ENCODE measurements at places on chromosomes 2 and 18.

- DNase-seq: no peak
Measured at GRCh38 chr2:120654381-120655134, 81.1 kb upstream of the GLI2 start.

DNA sequence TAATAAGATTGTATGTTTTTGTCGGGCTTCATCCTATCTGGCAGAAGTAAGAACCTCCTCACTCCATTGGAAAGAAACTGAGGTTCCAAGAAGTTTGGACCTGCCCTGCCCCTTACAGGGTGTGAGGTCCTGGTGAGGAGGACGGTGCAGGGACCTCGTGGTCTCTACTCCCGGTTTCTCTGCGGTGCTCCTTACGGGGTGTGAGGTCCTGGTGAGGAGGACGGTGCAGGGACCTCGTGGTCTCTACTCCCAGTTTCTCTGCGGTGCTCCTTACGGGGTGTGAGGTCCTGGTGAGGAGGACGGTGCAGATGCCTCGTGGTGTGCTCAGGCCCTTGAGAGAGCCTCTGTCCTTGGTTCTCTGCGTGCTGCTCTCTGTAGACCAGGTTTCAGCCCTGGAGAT lies 5.2 kb downstream of the CTDP1 start:
- DNase-seq: peak; percentile 8

DNA sequence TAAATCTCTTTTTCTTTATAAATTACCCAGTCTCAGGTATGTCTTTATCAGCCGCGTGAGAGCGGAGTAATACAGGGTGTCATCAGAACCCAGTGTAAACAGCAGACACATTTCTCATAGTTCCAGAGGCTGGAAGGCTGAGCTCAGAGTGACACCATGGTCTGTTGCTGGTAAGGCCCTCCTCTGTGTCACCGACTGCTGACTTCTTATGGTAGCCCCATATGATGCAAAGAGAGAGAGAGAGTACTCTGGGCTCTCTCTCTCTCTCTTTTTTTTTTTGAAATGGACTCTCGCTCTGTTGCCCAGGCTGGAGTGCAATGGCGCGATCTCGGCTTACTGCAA lies 60.0 kb downstream of the SNORC start:
- no peak for DNase-seq

GRCh38 chr2:231648579-231649174 lies 56.0 kb downstream of the TEX44 start:
- DNase-seq: peak; percentile 72

- DNase-seq: no peak
Measured at GRCh38 chr2:4882421-4882820, 809.8 kb upstream of the SOX11 start.

DNA sequence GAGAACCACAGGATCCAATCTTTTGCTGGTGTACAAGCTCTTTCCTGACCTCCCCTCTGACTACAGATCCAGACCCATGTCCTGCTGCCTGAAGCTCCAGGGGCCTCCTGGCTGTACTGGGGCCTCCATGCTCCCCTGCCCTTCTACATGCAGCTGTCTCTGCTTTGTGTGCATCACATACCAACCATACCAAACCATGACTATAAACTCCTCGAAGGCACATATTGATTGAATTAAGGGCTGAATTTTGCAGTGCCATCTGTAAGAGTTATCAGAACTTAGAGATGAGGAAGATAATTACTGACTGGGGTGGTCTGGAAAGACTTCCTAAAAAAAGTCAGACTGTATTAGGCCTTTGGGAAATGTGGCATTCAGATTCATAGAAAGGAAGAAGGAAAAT lies 139.9 kb upstream of the CXCR4 start:
- no peak for DNase-seq

DNA sequence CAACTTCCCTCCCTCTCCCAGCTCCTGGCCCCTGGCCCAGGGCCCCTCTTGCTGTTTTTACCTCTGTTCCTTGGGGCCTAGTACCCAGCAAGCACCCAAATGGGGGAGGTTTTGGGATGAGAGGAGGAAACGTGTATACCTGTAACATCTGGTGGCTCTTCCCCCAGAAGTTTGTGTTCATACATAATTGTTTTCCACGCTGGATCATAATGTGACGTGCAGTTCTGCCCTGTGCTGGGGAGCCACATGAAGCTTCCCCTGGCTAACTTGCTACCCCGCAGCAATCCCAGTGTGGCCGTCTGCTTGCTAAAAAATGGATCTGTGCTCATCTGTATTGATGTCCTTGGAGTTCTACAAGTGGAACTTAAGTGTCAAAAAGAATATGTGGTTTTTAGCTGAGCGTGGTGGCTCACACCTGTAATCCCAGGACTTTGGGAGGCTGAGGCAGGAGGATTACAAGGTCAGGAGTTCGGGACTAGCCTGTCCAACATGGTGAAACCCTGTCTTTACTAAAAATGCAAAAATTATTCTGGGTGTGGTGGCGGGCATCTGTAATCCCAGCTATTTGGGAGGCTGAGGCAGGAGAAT lies 36.5 kb downstream of the ANO7 start:
- no peak for DNase-seq

DNA sequence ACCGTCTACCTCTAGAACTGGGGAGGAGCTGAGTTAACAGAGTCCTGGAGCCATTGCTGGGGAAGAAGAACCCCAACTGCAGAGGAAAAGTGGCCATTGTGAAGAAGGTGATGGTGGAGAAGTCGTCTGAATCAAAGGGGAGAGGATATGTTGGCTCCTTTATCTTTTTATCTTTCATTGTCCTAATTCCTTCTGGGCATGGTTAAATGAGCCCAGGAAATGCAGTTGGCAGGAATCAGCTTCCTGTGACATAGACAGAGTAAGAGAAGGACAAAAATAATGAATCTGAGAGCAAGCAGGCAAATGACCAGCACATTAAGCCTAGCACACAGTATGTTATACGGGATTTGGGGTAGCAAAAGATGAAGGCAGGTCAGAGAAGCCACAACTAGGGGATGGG lies 16.0 kb upstream of the ACTR3 start:
- DNase-seq: no peak

DNA sequence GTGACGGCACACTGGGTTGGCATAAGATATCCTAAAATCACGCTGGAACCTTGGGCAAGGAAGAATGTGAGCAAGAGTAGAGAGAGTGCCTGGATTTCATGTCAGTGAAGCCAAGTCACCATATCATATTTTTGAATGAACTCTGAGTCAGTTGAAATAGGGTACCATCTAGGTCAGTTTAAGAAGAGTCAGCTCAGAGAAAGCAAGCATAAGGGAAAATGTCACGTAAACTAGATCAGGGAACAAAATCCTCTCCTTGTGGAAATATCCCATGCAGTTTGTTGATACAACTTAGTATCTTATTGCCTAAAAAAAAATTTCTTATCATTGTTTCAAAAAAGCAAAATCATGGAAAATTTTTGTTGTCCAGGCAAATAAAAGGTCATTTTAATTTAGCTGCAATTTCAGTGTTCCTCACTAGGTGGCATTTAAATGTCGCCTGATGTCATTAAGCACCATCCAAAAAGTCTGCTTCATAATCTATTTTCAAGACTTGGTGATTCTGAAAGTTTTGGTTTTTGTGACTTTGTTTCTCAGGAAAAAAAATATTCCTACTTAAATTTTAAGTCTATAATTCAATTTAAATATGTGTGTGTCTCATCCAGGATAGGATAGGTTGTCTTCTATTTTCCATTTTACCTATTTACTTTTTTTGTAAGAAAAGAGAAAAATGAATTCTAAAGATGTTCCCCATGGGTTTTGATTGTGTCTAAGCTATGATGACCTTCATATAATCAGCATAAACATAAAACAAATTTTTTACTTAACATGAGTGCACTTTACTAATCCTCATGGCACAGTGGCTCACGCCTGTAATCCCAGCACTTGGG lies 19.6 kb downstream of the RSAD2 start:
- DNase-seq: no peak

- DNase-seq: no peak
Measured at GRCh38 chr2:85503851-85504777, 34.9 kb upstream of the MAT2A start.

GRCh38 chr2:136143603-136144451 lies 25.9 kb upstream of the CXCR4 start:
- no peak for DNase-seq

- DNase-seq: no peak
Measured at GRCh38 chr2:197442857-197443256, 8.0 kb upstream of the SF3B1 start.

DNA sequence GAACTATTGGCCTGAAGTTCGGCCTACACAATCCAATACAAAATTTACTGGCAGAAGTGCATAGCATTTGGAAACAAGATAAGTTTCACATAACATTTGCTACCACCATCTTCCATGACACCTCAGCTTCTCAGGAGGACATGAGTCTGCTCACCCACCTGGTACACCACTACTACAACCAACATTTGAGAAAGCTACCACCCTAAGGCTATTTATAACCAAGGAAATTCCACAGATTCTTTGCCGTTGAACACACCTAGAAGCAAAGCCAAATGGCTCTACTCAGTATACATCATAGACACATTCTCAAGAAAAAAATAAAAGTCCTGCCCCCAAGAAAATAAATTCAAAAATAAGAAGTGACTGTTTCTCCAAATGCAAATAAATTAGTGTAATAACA lies 145.3 kb downstream of the SPAG16 start:
- no peak for DNase-seq

DNA sequence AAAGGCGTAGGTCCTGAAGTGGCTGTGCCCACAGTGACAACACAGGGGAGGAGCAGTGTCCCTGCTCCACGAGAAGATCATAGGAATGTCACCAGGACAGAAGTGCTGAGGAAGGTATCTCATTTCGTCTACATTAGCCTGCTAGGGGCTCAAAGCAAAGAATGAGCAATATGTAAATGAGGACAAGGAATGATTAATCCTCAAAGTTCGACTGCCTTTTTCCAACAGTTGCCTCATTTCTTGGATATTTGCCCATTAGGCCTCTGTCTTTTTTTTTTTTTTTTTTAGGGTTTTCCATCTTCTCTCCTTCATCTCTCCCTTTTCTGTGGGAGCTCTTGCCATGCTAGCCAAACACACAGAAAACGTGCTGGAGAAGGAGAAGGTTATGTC lies 105.2 kb upstream of the ARHGAP28 start:
- DNase-seq: no peak

- DNase-seq: no peak
Measured at GRCh38 chr2:21330786-21331391, 207.1 kb downstream of the TDRD15 start.

- DNase-seq: peak; percentile 3
Measured at GRCh38 chr2:239190921-239191885, 209.6 kb downstream of the HDAC4 start.

- DNase-seq: no peak
Measured at GRCh38 chr2:32666704-32667103, 38.9 kb downstream of the TTC27 start.

GRCh38 chr2:179605341-179605740 lies 256.1 kb downstream of the ZNF385B start:
- no peak for DNase-seq

GRCh38 chr18:79898952-79899608 lies 52.4 kb downstream of the SLC66A2 start:
- DNase-seq: peak; percentile 6

DNA sequence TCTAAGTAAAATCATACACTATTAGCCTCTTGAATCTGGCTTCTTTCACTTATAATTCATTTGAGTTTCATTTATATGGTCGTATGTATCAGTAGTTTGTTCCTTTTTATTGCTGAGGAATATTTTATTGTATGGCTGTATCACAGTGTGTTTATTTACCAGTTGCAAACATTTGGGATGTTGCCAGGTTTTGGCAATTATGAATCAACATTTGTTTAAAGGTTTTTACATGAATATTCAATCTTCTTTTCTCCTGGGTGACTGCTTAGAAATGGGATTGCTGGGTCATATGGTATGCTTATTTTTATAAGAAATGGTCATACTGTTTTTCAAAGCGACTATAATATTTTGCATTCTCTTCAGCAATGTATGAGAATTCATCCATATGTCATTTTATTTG lies 107.9 kb downstream of the PMAIP1 start:
- no peak for DNase-seq

DNA sequence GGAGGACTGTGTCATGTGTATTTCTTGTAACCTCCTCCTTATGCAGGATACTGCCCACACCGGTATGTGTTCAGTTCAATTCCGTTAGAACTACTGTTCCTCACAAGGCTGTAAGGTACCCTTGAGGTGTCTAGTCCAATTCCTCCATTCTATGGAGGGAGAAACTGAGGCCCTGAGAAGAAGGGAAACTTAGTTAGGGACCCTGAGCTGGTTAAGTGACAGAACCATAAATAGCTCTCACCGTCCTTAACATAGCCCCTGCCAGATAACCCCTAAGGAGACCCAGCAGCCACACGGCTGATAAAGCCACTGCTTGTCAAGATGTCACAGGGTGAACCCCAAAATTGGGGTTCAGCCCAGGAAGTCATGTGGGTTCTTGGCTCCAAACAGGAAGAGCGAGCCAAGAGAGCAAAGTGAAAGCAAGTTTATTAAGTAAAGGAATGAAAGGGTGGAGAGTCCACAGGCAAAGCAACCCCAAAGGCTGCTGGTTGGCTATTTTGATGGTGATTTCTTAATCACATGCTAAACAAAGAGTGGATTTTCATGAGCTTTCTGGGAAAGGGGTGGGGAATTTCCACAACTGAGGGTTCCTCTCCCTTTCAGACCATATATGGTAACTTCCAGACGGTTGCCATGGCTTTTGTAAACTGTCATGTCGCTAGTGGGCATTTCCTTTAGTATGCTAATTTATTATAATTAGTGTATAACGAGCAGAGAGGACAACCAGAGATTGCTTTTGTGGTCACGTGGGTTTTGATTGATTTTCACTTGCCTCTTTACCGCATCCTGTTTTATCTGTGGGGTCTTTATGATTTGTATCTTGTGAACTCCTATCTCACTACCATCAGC lies 83.4 kb upstream of the RTN4 start:
- DNase-seq: peak; percentile 75

DNA sequence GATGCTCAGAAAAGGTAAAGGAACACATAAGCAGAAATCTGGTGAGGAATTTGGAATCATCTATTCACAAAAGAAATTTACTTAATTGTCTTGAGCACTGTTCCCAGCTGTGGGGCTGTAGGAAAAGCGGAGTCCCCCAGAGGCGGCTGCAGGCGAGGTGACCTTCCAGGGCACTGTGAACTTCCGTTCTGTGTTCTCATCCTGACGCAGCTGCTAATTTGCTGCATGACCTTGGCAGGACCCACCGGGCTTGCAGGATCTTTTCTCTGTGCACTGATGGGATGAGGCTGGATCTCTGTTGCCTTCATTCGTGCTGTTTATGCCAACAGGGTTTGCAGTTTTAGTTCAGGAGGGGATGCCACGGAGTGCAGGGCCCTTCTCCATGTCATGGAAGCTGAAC lies 301.9 kb upstream of the MYT1L start:
- DNase-seq: no peak

- DNase-seq: no peak
Measured at GRCh38 chr2:134897932-134898331, 20.7 kb upstream of the CCNT2 start.

DNA sequence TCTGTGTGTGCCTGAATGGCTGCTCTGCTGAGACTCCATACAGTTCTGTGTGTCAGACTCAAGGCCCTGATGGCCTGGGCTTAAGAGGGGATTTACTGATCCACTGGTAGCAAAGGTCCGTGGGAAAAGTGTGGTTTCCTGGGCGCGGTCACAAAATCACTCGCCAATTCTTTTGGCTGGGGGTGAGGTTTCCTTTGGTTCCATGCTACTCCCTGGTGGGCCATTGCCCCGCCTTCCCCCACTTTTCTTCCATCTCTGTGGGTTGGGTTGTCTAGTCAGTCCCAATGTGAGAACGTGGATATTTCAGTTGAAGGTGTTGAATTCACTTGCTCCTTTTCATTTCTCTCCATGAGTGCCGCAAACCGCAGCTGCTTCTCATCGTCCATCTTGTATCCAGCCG lies 162.7 kb upstream of the NRXN1 start:
- DNase-seq: no peak

Data from stimulated activated naive CD8-positive, alpha-beta T cell treated with anti-CD3 and anti-CD28 coated beads, Interleukin-15, amount 100 ng/mL, for 72 hours (primary cell).